MG63 (cell line): ENCODE measurements at places on chromosomes 3 and 15.
A peak's percentile ranks its signal among the peaks of the same experiment; 100 is the strongest.

DNA sequence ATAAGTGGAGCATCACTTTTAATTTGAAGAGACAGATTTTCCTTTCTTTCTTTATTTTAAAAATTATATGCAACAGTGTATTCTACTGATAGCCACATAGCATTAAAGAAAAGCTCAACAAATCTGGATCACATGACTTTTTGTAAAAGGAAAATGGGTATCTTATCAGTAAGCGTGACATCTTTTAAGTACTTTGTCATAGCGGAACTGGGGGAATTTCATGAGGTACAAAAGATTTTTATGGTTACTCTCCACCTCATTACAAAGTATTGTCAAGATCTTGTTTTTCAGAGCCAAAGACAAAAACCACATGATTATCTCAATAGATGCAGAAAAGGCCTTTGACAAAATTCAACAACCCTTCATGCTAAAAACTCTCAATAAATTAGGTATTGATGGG lies 219.6 kb upstream of the ZPLD1 start:
- DNase-seq = no peak

- DNase-seq = no peak
Observed at GRCh38 chr15:85489773-85490493, 109.5 kb downstream of the AKAP13 start.

DNA sequence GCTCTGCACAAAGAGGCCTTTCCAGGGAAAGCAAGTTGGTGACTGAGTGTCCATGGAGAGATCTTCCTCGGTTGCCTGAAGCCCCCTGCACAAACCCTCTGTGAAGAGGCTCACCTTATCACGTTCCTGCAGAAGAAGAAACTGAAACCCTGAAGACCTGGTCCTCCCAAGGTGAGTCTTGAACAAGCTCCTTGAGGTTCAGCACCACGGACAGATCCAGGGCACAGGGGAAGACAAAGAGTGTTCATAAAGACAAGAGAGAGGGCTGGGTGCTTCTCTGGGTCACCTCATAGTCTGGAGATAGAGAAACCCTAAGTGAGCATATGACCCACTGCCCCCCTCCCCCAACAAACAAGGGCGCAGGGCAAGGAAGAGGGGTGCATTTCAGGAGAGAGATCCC lies 21.7 kb upstream of the TBC1D21 start:
- peak; percentile 41 for DNase-seq

DNA sequence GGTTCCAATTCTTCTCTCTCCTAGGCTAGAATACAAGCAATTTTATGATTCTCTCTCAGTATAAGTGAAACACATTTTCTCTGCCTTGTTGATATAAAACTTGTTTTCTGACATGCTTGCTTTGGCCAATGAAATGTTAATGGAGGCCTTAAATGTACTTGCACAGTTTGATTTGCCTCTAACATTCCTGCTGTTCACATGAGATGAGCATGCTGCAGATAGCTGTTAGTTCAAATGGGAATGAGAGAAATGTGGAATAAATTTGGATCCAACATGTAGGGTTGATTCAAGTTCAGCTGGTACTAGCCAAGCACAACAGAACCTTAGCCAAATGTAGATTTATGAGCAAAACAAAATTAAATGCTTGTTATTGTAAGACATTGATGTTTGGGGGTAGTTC lies 32.6 kb upstream of the FHIT start:
- DNase-seq = no peak

DNA sequence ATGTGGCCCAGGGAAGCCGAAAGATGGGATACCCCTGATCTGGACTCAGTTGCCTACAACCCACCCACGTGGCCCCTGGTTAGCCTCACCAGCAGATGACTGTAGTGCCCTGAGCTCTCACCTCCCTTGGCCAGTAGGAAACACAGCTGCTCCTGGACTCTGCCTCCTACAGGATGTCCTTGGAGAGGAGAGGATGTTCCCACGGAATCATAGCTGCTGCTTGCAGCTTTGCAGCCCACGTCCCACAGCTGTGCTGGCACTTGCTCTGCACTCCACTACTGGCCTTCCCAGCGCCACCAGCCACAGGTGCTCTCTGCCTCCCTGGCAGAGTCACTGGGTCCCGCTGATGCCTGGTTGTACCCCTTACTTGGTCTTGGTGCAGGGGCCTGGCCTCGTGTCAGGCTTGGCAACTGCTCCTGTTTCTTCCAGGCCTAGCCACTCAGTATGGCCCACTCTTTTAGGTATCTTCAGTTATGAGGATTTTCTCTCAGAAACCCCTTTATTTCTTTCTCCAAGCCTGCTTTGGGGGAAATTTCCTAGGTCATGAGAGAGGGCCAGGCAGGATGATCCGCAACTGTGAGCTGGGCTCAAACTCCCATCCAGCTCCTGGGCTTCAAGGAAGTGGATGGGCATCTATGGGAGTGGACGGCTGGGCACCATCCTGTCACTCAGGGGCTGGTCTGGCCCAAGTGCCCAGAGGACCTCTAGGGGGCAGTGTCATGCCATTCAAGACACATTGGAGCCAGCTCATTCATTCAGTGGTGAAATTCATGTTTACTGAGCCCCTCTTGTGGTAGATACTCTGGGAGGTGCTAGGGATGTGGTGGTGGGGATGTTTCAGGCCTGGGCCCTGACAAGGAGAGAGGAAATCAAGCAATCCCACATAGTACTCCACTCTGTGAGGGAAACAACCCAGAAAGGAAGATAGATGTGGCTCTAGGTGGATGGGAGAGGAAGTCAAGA lies 16.2 kb upstream of the VILL start:
- DNase-seq = peak; percentile 15

GRCh38 chr15:43238671-43239131 lies 17.9 kb upstream of the EPB42 start:
- no peak for DNase-seq

GRCh38 chr15:33296050-33296449 lies 14.7 kb upstream of the RYR3 start:
- no peak for DNase-seq

GRCh38 chr3:102353805-102354204 lies 81.0 kb upstream of the ZPLD1 start:
- DNase-seq = no peak

- no peak for DNase-seq
Observed at GRCh38 chr3:133851931-133852330, 43.8 kb downstream of the RAB6B start.

DNA sequence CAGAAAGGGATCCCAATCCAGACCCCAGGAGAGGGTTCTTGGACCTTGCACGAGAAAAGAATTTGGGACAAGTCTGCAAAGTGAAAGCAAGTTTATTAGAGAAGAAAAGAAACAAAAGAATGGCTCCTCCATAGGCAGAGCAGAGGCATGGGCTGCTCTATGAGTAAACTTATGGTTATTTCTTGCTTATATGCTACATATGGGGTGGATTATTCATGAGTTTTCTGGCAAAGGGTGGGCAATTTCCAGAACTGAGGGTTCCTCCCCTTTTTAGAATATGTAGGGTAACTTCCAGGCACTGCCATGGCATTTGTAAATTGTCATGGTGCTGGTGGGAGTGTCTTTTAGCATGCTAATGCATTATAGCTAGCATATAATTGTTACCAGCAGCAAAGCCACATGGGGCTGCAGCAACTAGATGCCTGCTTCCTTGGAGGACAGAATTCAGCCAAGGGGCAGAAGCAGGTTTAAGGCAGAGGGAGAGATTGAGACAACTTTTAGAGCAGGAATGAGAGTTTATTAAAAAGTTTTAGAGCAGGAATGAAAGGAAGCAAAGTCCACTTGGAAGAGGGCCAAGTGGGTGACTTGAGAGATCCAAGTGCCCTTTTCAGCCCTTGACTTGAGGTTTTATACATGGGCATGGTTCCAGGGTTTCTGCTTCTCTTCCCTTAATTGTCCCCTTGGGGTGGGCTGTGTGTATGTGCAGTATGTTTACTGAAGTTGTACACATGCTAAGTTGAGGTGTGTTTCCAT lies 41.3 kb downstream of the METTL6 start:
- DNase-seq = no peak

DNA sequence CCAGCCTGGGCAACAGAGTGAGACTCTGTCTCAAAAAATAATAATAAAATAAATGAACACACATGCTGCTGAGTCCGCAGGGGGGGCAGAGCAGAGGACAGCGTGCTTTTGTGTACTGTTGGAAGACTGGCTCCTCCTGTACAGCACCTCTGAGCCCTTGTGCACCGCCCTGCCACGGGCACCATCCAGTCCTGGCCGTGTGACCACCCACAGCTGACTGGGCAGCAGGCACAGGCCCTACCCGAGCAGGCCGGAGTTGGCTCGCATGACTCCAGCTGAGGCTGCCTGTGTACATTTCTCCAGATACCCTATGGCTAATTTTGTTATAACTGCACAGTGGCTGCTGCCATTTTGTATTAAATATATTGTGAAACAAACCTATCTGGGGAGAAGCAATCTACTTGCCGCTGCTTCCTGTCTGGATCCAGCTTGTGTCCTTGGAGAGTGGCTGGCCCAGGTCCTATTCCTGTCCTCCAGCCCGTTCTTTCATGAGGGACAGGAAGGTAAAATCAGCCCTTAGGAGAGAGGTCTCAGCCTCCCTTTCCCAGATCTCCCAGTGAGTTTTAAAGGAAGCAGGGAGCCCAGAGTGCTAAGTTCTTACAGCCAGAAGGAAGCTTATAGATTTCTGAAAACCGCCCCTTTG lies 14.6 kb downstream of the IVD start:
- no peak for DNase-seq

GRCh38 chr15:92521624-92522008 lies 127.9 kb downstream of the ST8SIA2 start:
- peak; percentile 77 for DNase-seq

- DNase-seq = peak; percentile 38
Observed at GRCh38 chr3:137792626-137793271, 28.6 kb downstream of the SOX14 start.

- DNase-seq = peak; percentile 68
Observed at GRCh38 chr15:89096664-89097063, 8.4 kb downstream of the ABHD2 start.
